ENCODE measurements at places on chromosomes 7 and 10.

- DNase-seq = no peak
Measured at GRCh38 chr10:95547791-95548435, 13.3 kb downstream of the SORBS1 start.

- DNase-seq = no peak
Measured at GRCh38 chr7:131655447-131655846, 99.0 kb upstream of the PODXL start.

DNA sequence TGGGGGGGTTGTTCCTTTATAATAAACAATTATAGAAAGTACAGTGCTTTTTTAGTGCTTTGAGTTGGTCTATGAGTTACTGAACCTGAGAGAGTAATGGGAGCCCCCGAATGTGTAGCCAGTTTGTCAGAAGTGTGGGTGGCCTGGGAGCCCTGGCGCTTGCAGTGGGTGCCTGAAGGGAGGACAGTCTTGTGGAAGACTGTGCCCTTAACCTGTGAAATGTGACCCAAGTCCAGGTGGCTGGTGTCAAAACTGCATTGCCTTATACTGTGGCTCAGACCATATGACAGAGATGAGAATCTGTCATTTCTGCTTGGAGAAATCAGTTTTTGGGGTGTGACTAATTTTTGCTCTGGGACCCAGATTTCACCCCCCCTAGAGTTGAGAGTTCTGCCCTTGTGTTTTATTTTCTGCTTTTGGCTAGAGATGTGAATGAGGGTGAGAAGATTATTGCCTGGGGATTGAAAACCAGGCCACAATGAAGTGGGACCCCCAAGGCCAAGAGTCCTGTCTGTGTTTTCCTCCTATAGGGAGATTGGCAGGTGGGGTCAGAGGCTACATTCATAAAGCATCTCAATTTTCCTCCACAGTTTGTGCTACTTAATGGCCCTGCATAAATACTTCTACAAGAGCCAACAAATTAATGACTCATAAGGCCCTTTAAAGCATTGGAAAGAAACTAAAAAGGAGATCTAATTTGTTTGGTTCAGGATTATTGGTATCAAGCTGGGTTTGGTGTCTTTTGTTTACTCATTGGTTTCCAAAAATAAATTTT, 24.1 kb upstream of the CARD11 start:
- DNase-seq = no peak

- no peak for DNase-seq
Measured at GRCh38 chr10:68759967-68760366, 38.9 kb downstream of the CCAR1 start.

Data from activated CD4-positive, alpha-beta T cell treated with anti-CD3 and anti-CD28 coated beads, Interleukin-2, Interleukin-6, amounts not matched to agents 100 ng/mL and 50 ng/mL, durations not matched to agents 16 hours and 8 hours (primary cell).